ENCODE measurements at places on chromosomes 3 and 15.

DNA sequence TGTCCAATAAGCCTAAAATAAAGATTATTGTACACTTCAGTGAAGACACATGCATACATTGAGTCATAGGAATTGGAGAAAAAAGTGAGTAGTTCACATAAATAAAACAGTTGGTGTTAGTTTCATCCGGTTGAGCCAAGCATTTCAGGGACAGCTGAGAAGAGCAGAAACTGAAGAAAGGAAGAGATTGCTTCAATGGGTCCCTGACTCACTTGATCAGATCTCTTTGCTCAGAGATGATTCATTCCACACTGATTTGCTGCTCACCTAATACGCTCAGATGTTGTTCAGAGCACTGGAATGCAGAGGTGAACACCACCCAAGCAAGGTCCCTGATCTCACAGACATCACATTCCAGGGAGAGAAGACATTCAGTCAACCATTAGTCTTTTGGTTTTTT, 93.7 kb downstream of the RAD18 start:
- no peak for DNase-seq

DNA sequence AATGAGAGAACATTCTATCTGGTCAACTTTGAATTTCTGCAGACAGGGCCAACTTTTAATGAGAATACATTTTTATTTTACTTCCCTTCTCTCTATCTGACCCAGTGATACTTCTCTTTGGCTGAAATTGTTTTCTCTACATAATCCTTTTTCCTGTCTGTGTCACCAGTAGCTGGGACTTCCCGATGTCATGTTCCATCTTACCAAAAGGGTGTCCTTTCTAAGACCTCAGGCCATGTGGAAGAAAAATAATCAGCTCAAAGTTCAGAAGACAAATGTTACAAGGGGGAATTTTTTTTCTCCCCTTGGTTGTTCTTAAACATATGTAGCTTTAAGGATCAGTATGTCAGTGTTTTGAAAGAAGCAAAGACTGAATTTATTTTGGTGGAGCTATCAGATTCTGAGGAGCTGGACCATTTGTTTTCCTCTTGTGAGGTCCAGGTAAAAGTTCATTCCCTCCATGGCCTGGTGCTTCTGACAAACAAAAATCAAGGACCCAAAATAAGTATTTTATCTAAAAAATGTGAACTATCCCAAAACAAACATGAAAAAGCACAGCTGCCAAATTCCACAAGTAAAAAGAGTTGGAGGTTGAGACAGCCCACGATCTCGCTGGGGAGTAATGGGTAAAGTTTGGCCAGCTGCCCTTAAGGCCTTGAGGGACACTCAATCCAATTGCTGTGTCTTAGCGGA, 859.4 kb upstream of the NR2F2 start:
- no peak for DNase-seq

GRCh38 chr3:169759256-169759655, 5.6 kb downstream of the TERC start:
- DNase-seq, result no peak

DNA sequence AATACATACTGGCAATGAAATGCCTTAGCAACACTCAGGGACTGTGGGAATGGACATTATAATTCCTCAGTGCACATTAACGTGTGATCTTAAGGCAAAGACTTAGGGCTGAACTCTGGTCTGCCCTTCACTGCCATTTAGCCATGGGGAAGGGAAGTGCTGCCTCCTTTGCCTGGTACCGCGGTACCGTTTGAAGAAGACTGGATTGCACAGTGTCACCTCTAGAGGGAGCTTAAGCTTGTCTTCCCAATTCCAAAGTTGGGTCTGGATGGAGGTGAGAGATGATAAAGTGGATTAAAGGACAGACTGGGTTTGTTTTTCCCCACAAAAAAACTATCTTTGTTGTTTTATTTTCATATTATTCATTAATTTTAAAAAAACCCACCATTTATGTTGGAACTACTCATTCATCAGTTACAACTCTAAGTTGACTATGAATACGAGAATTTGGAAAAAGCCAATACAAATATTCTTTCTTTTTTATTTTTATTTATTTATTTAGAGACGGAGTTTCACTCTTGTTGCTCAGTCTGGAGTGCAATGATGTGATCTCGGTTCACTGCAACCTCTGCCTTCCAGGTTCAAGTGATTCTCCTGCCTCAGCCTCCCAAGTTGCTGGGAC, 60.0 kb upstream of the SYN2 start:
- peak; percentile 20 for DNase-seq

DNA sequence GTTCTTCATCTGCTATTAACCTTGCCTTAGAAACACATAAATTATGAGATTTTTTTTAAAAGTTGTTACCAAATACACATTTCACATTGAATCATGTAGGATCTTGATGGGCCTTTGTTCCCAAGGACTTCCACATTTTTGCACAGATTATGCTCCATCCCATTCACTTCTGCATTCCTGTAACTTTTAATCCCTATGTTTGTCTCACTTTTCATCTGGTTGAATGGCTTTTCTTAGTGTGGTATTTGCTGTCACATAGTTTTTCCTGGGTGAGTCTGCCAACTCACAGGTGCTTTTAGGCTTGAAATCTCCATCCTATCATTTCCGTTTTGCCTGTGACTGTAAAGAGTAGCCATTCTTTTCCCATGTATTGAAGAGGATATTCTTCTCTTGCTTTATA, 297.2 kb upstream of the TPRG1 start:
- DNase-seq, result no peak

GRCh38 chr3:126763035-126763434, 59.0 kb downstream of the CHCHD6 start:
- DNase-seq, result no peak
